ENCODE measurements at places on chromosomes 4 and X.

DNA sequence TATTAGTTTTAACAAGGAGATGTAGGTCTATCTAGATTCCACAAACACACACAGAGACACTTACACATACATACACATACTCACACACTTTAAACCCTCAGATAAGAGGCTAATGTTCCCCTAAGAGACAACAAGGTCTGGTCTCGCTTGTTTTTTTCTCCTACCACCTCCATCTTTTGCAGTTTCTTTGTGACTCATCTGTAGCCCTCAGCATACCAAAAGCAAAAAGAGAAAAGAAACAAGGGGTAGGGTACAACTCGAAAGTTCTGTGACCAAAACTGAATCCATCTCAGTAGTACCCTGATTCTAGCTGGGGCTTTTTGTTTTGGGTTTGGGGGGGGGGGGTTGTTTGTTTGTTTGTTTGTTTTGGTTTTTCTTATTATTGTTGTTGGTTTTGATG is 12.2 kb upstream of the EXOSC9 start:
- no peak for DNase-seq

DNA sequence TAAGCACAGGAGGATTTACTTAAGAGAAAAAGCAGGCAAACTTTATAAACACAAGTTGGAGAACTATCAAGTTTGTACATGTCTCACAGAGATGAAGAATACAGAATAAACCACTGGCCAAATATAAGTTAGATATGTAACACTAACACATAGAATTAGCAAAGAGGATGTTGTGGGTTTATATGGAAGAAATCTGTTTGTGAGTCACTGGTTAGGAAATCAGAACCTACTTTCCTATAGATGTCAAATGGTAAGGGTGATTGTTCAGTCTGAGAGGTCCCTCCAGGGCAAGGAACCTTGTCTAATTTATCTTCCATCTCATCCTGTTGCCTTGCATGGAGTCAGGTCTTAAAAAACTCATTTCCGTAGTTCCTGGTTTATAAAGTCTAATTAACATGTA is 14.8 kb upstream of the ART3 start:
- no peak for DNase-seq

DNA sequence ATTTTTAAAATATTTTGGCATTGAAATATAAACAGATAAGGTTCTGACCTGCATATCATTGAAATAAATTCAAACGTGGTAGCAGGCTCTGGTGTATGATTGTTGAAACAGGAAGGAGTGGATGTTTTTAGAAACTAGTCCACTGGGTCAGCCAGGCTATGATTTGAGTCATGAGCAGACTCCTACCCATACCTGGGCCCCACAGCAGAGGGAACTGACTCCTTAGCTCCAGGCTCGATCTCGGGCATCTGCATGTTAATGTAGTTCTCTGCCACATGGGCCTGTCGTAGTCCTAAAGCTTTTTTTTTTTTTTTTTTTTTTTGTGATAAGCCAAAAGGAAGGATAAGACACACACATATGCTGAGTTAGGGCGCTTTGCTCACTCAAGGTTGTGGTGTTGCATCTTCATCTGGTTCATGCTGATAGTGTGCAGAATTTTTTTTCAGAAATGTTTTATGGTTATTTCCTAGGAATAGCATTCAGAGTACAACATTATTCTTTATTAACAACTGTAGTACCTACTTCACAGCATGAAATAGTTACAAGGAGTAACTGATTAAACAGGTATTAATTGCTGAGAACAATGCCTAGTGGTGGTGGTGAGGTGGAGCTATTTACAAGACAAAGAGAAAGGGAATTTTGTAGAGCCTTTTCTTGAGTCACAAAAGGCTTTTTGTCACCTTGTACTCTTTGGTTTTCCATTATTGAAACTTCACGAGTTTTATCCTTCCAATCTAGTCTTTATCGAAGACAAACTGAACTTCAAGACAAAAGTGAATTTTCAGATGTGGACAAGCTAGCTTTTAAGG is 27.3 kb downstream of the OFD1 start:
- no peak for DNase-seq

GRCh38 chrX:150365051-150365989 is 2.2 kb downstream of the MAMLD1 start:
- DNase-seq, result peak; percentile 76

GRCh38 chr4:7967501-7968261 is 28.0 kb upstream of the AFAP1 start:
- DNase-seq, result no peak

DNA sequence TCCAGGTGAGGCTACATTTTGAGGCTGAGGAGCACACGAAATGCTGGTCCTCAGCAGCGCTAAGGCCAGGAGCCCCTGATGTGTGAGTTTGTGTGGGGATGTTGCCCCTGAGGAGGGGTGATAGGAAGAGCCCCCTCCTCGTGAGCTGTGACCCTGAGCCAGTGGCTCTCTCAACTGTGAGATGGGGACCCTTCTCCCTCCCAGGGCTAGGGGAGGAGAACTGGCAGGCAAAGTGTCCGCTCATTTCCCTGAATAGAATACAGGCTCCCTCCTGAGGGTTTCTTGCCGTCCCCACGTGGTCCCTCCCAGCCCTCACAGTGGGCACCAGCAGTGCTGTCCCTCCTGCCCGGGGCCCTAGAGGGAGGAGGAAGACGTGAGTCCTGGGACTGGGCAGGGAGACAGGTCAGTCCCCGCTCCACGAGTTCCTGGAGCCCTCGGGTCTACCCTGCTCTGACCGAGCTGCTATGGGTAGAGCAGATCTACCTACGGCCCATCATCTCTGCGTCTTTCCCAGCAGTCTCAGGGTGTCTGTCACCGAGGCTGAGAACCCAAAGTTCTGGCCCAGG is 21.0 kb upstream of the TBC1D14 start:
- DNase-seq, result no peak

DNA sequence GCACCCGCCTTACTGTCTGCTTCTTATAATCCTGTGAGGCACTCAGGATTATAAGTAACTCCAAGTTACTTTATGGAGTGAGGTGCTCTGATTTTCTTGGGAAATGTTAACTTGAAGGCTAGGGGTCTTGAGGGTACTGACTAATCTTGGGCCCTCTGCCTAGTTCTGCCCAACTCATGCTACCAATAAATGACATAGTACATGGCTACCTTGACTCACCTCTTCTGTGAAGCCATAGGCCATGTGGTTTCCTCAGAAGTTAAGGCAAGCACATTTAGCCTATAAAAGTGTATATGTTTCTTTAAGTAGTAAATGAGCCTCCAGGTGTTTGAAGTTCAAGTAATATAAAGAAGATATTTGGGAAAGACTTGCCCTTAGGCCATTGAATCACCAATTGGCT is 99.8 kb upstream of the CASK start:
- no peak for DNase-seq

DNA sequence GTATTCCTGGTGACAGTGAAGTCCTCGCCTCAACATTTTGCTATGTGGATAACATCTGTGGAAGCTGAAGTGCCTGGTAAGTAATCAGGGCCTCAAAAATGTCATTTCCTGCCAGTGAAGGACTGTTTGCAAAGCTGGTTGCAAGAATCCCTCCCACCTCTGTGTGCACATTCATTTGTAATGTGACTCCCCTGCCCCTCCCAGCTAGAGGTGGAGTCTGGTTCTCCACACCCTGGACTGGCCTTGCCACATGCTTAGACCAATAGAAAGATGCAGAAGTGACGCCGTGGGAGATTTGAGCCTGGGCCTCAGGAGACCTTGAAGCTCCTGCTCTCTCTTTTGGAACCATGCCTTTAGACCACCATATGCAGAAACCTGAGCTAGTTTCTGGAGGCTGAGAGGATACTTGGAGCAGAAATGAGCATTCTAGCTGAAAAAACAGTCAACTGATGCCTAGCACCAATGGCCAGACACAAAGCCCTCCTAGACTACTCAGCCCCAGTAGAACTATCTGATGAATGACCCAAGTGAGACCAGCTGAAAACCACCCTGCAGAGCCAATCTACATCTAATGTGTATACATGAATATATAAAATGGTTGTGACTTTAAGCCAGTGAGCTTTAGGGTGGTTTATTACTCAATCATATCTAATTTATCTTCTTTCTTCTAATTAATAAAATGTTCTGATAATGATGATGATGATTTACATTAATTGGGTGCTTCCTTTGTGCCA is 47.8 kb upstream of the CRMP1 start:
- DNase-seq, result no peak

- DNase-seq, result no peak
Measured at GRCh38 chr4:67892905-67893304, 9.1 kb upstream of the TMPRSS11D start.

DNA sequence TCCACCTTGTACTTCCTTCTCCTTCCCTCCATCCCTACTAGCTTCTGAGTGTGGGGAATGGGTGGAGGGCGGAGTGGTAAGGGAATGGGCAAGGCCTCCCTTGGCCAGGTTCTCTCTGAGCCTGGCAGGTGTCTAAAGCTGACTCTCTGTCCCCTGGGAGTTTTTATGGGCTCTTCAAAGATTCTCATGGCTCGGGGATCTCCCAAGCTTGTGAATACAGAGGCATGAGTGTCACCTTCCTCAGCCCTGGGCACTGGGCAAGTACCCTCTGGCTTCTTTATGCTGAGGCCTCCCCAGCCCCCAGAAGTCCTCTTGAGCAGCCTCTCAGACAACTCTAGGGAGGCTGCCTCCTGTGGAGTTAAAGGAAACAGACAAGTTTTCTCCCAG is 32.5 kb upstream of the DDX3X start:
- DNase-seq, result no peak

DNA sequence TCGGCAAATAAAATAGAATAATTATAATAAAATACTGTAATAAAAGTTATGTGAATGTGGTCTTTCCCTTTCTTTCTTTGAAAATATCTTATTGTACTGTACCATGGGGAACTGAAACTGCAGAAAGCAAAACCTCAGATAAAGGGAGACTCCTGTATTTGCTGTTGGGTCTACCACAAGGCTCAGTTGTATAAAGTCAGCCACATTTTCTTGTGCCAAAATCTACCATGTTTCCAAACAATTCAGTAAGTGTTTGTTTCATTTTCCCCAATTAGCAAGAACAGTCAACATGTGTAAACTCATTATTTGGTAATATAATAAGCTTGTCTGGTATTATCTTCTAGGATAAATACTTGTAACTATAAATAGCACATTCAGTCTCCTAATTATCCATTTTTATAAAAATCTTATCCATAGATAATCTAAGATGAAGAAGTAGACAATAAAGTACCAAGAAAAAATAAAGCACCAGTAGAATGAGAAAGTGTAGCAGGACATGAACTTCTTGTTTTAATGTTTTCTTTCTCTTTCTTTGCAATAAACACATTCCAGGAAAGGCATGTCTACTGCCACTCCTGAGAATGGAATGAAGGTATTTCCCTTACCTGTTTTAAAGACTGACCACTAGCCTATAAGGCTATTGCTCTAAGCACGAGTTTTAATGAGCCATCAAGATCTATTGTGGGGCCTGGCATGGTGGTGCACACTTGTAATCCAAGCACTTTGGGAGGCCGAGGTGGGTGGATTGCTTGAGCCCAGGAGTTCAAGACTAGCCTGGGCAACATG is 15.0 kb upstream of the OTUD4 start:
- DNase-seq, result no peak

GRCh38 chr4:73193659-73194058 is 64.9 kb downstream of the ANKRD17 start:
- no peak for DNase-seq

DNA sequence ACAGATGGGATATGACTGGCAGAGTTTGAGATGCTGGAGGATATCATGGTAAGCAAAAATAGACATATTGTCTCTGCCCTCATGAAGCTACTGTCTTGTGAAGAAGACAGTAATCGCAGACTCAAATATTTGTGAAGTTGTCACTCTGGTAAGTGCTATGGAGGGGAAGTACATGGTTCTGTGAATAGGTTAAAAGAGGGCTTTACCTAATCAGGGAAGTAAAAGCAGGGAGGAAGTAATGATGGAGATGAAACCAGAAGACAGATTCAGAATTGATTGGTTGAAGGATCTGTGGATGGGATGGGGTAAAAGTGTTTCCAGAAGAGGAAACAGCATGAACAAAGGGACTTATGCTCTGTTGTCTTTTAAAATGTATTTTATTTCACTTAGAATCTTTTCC is 19.3 kb upstream of the MAGED1 start:
- DNase-seq, result no peak

GRCh38 chrX:15398874-15399273 is 14.7 kb upstream of the VEGFD start:
- DNase-seq, result no peak

GRCh38 chr4:39706334-39706733 is 8.4 kb downstream of the UBE2K start:
- DNase-seq, result no peak

- no peak for DNase-seq
Measured at GRCh38 chrX:151816934-151817333, 82.4 kb downstream of the CNGA2 start.

DNA sequence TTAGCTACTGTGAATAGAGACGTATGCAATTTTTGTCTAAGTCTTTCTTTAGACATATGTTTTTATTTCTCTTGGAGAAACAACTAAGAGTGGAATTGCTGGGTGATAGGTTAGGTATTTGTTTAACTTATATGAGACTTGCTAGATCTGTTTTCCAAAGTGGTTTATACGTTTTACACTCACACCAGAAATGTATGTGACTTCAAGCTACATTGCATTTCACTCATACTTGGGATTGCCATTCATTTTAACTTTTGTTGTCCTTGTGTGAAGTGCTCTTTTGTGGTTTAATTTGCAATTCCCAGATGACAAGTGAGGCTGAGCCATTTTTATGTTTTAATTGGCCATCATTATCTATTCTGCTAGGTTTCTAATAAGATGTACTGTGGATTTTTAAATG is 817.2 kb downstream of the GLUD2 start:
- DNase-seq, result no peak

All from D341Med (cell line).